ENCODE measurements at places on chromosomes 3 and 15.

- no peak for DNase-seq
Observed at GRCh38 chr3:78690766-78691165, 1077.0 kb downstream of the ROBO1 start.

DNA sequence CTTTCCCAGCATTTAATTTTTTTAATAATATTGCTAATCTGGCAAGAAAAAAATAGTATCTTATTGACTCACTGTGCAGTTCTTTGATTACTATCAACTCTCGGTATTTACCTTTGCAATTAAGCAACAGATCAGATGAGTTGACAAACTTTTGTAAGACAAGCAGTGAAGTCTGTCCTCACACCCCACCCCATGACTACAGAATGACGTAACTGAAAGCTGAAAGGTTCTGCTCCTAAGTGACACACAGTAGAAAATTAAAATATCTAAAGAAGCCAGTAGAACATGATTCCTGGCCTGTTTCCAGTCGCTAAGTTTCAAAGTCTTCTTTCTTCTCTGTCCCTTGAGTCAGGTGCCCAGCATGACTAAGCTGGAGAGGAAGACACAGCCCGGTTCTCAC is 135.5 kb downstream of the STT3B start:
- no peak for DNase-seq

- DNase-seq: no peak
Observed at GRCh38 chr3:51550080-51550819, 11.7 kb downstream of the RAD54L2 start.

- DNase-seq: no peak
Observed at GRCh38 chr3:153901991-153902390, 219.2 kb upstream of the ARHGEF26 start.

DNA sequence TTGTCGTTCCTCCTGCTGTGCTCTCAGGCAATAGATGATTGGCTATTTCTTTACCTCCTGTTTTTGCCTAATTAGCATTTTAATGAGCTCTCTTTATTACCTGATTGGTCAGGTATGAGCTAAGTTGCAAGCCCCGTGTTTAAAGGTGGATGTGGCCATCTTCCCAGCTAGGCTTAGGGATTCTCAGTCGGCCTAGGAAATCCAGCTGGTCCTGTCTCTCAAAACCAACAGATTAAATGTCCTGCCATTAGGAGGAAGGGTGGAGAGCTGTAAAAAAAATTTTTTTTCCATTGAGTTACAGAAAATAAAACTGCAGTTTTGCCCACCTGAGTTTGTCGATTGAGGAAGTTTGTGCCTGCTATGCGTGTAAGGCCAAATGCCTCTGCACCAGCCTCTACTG is 5.4 kb upstream of the ACSBG1 start:
- DNase-seq: no peak

- DNase-seq: no peak
Observed at GRCh38 chr15:40471105-40471807, 472 bp downstream of the CHST14 start.

GRCh38 chr3:33441225-33441976 is 1.2 kb upstream of the UBP1 start:
- DNase-seq: peak; percentile 41

DNA sequence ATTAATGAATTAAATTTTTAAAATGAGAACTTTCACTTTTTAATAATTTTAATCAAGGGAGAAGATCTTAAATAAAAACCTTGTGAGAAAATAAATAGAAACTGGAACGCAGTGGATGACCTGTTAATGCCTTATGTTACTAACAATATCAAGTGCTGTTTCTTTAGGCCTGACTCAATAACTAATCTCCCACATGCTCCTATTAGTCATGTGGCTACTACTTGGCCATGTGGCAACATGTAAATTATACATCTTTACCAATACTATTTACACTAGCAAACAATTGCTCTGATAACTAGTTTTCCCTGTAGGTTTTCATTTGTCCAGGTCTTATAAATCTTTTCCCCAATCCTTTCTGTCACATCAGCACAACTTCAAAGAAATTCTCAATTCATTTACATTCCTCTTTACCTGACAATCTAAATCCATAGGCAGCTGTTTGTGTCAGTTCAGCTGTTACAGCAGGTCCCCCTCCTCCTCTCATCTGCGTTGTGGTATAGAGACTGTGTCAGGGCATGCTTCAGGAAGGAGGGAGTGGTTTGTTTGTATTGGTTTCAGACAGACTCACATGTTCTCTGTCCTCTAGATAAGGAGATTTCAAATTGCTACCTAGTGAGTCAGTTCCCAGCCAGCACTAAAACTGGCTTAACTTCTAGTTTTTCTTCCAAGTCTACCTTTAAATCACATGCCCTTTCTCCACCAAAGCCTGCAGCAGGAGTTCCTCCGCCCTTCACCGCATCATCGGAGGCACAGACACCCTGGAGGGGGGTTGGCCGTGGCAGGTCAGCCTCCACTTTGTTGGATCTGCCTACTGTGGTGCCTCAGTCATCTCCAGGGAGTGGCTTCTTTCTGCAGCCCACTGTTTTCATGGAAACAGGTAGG is 11.3 kb upstream of the C3orf52 start:
- DNase-seq: peak; percentile 53

DNA sequence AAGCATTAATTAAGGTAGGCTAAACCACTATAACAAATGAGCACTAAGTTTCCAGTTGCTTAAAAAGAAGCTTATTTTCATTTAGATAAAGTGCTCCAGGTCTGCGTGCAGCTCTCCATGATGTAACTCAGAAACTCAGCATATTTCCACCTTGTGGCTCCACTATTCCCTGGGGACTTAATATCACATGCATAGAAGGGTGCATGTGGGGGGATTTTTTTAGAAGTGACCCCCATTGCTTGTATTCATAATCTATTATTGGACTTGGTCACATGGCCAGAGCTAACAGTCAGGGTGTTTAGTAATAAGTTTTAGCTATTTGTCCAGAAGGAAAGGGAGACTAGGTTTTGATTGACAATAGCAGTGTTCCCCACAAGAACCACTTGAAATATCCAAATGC is 86.8 kb downstream of the TMCO5A start:
- DNase-seq: no peak

GRCh38 chr3:94173673-94174434 is 111.0 kb downstream of the NSUN3 start:
- no peak for DNase-seq

DNA sequence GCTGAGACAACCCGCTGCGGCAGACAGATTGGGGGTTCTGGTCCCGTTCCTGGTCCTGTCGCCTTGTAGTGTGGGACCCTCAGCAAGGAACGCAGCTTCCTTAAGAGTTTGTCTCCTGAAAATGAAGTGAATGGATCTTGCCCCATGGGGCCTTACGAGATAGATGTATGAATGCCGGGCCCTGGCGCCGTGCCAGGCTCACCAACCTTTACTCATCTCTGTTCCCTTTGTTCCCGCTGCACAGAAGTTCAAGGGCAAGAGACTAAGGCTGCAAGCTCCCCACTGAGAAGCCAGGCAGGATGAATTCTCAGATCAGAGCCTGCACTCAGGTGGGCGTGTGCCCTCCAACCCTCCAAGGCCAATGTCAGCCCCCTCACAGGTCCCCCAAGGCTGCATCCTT is 162.7 kb upstream of the IQSEC1 start:
- no peak for DNase-seq

DNA sequence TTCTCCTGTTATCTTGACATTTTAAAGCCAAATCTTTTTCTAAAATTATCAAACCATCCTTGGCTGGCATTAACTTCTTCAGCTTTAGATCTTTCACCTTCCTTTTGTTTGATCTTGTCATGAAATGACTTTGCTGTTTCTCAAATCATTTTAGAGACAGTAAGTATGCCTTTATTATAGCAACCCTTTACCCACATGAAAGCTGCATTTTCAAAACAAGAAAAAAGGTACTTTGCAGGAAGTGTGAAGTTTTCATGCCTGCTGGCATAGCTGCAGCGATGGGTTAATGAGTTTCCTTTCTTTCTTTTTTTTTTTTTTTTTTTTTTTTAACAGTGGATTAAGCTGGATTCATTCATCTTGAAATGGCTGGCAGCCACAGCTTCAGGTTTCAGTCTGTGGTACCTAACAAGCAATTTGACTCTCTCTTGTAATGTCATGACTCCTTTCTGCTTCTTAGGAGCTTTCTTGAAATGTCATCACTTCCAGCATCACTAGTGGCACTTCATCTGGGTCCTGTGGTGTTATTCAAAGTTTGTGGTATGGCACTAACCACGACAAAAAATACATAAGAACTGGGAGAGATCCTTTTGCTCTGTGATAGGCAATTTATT is 18.8 kb downstream of the SLC25A26 start:
- DNase-seq: no peak

- no peak for DNase-seq
Observed at GRCh38 chr15:78100886-78101285, 8.5 kb downstream of the SH2D7 start.

DNA sequence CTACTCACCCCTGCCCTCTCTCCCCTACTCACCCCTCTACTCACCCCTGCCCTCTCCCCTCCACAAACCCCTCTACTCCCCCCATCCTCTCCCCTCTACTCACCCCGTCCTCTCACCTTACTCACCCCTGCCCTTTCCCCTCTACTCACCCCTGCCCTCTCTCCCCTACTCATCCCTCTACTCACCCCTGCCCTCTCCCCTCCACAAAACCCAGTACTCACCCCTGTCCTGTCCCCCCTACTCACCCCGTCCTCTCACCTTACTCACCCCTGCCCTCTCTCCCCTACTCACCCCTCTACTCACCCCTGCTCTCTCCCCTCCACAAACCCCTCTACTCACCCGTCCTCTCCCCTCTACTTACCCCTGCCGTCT is 14.2 kb downstream of the BFSP2 start:
- DNase-seq: no peak

GRCh38 chr3:63333815-63334214 is 55.7 kb downstream of the SYNPR start:
- no peak for DNase-seq

- no peak for DNase-seq
Observed at GRCh38 chr15:77540312-77541060, 92.2 kb downstream of the LINGO1 start.

- DNase-seq: no peak
Observed at GRCh38 chr15:71155534-71155933, 40.3 kb downstream of the THSD4 start.

DNA sequence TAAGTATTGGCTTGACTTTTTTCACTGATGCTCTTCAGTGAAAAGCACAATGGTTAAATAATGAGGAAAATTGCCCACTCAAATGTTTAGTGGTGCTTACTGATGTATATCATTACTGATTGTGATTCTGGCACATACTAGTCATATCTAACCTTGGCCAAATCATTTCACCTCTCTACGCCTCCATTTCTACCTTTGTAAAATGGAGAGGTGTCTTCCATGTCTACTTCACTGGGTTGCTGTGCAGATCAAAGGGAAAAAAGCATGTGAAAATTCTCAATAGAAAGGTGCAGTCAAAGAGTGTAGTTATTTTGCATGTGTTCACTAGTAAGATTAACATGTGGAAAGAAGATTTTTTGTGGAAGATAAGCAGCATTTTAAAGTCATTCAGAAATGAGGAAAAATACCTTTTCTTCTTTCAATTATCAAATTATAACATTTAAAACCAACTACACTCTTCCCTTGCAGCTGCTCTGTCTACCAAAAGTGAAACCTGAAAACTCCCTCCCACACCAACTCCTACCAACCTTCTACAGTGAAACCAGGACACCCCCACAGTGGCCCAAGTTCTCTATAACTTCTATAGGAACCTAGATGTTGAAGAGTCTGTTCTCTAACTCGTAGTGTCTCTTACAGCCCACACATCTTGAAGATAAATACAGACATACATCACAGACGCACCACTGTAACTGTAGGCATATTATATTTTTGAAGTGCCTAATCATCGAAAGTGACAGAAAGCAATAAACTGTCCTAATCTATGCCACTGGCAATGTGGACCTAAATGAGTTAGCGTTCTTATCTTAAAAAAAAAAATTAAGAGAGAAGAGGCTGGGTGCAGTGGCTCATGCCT is 1.4 kb downstream of the CD200R1 start:
- no peak for DNase-seq

DNA sequence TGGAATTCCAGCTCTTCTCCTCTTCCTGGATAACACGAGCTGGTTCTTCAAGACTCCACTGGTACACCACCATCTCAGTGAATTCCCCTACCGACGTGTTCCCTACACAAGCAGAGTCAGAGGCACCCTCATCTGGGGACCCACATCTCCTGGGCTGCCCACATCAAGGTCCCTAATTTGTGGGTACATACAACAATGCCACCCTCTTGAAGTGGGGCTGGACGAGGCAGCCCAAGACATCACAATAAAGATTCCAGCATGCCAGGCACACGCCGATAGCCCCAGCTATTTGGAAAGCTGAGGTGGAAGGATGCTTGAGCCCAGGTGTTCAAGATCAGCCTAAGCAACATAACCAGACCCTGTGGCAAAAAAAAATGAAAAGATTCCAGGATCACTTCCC is 221.2 kb upstream of the LINGO1 start:
- no peak for DNase-seq

GRCh38 chr15:75348562-75349350 is 1.9 kb downstream of the NEIL1 start:
- no peak for DNase-seq

DNA sequence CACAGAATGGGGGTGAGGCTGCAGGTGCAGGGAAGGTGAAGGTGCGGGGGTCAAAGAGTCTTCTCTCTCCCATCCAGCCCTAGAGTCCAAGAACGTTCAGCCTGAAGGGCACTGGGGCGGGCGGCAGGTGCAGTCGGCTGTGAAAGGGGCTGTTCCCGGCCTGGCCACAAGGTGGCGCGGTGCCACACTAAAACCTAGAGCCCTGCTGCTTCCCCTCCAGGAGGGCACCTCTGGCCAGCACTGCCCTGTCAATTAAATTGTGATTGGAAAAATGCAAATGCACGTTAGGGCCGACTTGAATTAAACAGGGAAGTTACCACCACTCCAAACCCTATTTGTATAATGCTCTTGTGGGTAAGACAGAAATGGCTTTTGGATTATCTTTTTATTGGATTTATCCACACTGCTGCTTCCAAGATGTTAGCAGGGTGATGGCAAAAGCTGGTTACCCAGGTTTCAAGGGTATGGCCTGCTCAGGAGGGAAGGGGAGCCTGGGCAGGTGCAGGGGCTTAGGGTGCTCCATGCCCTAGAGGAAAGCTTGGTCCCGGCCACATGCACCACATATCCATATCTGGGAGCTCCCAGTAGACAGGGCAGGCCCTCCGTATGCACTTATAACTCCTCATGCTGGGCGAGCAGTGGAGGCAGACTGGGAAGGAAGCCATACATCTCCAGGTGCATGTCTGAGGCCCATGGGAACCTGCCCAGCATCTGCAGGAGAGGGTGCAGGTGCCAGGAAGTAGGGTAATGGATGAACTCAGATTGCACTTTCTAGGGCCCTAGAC is 119.8 kb downstream of the ADCY5 start:
- peak; percentile 84 for DNase-seq

DNA sequence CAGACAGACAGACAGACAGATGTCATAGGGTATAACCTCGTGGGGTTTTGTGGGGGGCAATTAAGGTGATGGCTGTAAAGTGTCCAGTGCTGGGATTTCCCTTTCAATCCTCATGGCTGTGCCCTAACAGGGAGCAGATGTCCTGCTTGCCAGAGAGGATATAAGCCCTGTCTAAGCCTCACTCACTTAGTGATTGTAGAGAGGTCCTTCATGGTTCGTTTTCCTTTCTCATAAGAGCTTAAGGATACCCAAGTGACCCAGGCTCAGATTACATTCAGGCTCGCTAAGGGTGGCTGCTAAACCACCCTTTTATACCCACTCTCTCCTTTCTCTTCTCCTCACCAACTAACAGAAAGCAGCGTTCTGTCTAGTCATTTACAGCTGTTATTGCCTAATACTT is 19.2 kb downstream of the LYSMD2 start:
- DNase-seq: no peak

Measured in H54 (cell line).